T1000 (cell line): ENCODE measurements at places on chromosomes 3 and 15.

DNA sequence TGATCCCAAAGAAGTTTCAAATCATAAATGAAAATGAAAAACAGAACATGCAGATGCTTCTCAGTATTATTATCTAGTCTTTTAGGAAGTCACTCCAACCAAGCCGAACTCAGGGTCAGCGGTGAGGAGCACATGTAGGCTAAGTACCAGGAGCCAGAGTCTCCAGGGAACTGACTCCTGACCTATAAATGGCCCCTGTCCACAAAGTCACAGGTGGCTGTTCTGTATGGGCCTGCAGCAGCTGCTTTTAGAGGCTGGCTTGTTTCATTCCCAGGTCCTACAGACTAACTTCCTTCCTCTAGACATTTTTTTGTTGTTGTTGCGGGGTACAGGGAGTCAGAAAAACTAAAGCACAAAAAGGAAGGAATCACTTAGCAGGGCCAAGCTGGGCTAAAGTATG is 54.6 kb downstream of the DAPK2 start:
- no peak for DNase-seq

DNA sequence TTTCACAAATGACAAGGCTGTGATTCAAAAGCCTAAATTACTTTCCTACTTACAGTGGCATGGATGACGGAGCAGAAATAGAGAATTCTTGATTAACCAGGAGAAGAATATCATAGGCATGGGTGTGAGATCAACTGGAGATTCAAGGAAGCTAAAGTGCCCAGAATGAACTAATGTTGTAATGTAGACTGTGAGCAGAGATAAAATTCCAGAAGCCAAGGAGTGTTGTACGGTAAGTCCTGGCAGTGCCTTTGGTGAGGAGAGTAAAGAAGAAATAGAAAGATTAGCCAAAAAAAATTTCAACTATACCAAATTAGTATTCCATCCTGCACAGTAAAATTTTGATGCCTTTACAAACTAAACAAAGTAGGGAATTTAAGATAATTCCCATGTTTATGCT is 75.9 kb downstream of the ZBTB20 start:
- DNase-seq, result no peak

DNA sequence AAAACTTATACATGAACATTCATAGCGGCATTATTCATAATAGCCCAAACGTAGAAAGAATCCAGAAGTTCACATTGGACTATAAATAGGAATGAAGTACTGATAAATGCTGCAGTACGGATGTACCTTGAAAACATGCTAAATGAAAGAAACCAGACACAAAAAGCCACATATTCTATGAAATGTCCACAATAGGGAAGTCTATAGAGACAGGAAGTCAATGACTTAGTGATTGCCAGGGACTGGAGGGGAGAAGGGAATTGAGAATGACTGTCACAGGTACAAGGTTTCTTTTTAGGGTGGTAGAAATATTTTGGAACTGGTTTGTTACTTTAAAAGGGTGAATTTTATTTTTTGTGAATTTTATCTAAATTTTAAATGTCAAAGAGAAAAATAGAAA is 71.4 kb upstream of the SKOR1 start:
- DNase-seq, result no peak

- DNase-seq, result no peak
Measured at GRCh38 chr3:187913617-187914033, 168.4 kb upstream of the BCL6 start.

DNA sequence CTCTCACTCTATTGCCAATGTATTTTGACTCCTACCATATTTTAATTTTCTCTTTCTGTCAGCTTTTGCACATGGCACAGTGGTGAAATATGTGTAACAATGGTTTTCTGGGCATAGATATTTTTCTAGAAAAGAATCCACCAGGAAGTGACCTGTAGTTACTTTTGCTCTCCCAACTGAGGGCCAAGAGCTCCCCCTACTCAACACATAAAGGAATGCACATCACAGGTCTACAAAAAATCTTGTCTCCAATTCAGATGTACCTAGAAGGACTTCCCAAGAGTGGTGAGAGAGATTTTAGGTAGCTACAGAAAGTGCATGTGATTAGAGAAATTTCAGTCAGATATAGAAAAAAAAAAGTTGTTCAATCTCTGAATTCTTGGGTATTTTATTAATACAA is 15.6 kb downstream of the CPA3 start:
- no peak for DNase-seq

DNA sequence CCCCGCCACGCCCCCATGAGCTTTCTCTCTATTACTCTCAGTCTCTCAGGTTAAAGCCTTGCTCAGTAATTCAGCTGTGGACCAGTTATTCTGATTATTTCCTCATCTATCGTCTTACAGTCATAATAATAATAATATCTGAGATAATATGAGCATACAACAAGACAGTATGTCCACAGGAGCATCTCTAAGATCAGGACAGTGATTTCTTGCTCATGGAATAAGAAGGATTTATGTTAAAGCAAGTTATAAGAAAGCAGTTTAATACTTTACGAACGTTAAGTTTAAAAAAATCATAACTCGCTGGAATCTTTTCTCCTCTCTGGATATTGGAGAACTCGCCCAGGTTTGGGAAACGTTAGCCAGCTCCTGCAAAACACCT is 643 bp upstream of the LMCD1 start:
- no peak for DNase-seq

DNA sequence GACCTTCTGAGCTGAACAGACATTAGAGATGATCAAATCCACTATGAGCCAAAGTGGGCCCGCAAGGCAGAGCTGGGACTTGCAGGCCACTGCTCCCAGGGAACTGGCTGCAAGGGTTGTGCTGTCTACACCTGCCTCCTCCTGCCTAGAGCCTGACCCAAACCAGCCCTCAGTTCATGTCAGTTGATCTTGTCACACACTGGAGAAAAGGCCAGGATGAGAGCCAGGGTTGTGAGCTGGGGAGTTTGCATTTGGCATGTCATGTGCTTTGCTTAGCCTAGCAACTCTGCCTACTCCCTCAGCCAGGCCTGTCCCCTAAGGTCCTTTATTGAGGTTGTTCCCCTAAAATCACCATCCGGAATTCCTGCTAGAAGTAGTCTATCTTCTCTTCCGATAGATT is 67.8 kb downstream of the RAB11A start:
- no peak for DNase-seq

DNA sequence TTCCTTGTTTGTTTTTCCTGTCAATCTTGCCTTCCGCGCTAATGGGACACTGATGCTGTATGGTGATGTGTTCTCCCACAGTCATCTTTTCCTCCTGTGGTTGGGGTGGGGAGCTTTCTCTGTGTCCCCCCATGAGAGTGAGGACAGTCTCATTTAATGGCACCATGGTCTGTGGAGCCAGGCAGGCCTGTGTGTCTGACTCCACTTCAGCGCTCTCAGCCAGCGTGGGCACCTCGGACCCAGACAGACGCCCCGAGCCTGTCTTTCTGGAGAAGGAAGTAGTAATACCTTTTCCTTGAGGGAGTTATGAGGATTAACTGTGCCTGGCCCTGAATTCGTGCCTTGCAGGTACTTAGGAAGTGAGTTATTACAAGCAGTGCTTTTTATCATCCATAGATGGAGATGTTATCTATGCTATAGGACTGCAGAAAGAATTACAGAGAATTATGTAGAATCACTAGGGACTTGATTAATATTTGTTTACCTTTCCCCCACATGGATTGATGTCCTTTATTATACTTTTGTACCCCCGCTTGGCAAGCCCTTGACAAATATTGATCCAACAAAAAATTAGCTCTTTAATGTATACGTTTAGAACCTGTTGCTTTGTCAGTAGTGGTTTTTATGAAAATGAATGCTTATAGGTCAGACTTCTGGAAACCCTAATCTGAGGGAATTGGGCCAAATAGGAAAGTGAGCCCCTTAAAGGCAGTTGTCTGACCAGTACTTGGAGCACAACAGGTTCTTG is 152.4 kb downstream of the PGPEP1L start:
- no peak for DNase-seq

DNA sequence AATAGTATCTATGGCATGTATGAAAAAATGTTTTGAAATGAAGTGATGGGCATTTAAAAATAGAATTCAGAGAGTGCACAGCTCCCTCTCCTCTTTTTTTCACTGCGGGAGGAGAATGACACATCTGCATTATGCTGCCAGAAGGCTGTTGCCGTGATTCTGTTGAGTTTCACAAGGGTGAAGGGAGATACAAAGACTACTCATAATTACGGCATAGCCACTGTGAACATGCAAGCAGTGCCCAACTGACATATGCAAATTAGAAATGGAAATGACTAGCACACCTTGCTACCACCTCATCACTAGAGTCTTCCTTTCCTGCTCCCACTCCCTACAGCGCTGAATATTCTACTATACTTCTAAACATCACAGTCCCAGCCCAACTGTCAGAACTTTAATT is 20.1 kb downstream of the IFT57 start:
- no peak for DNase-seq

DNA sequence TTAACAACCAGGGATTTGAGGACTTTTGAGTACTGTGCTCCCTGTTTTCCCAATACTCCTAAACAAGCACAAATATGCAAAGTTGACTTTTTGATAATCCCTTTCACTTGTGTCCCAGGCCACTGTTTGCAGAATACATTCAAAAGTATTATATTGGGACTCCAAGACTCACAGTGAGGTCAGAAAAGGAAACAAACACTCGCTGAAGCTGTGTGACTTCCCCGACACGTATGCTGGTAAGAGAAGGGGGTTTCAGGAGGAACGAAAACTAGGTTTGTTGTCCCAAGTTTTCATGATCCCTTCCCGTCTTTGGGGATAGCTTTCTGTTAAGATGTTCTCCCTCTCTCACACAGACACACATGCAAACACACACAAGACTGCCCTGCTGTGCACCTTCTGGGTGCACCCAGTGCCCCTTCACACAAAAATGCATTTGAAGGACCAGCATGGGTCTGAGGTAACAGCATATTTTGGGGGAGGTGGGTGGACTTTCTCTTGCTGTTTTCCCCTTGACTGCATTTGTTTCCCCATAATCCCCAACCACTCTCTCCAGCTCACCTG is 225.2 kb upstream of the PRICKLE2 start:
- DNase-seq, result no peak

- DNase-seq, result no peak
Measured at GRCh38 chr3:177351757-177352158, 154.5 kb upstream of the TBL1XR1 start.

DNA sequence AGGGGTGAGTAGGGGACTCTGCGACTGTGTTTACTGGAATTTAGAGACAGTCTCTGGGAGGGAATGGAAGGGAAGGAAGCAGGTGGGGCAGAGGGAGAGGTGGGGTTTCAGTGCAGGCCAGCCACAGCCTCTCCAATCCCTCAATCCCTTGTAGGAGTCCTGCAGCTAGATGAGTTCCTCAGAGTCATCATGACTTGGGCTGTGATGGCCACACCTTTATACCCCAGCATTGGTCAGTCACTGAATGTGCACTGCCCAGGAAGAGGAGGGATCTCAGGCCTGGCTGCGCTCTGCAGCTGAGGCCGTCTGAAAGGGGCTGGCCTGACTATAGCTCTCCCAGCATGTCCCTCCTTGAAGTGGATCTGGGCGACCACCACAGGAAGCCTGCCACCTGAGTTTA is 67.3 kb upstream of the GLCE start:
- DNase-seq, result no peak

DNA sequence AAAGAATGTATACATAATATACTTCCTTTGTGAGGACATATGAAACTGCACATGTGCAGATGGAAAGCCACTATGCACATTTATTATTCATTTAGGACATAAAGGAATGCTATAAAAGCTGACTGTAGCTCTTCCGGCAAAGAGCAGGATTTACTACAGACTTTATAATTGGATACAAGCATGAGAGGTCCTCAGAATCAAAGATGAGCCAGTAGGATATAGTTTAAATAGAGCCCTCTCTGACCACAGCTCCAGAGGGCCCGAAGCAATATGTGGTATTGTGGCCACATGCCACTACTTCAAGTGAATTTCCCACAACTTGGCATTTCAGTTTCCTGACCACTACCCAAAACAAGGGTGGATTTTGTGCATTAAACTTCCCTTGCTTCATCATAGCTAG is 140.9 kb downstream of the ATP8B4 start:
- no peak for DNase-seq

DNA sequence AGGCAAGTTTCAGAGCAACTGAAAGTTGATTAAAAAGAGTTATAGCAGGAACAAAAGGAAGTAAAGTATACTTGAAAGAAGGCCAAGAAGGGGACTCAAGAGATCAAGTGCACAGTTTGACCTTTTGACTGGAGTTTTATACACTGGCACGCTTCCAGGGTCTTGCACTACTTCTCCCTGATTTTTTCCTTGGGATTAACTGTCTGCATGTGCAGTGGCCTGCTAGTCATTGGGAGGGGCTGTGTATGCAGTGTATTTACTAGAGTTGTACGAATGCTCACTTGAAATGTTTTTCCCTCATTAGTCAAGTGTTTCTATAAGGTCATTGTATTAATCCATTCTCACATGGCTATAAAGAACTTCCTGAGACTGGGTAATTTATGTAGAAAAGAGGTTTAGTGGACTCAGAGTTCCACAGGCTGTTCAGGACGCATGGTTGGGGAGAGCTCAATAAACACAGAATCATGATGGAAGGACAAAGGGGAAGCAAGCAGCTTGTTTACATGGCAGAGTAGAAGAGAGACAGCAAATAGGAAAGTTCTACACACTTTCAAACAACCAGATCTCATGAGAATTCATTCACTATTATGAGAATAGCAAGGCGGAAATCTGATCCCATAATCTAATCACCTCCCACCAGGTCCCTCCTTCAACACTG is 571.8 kb downstream of the ZPLD1 start:
- no peak for DNase-seq

GRCh38 chr3:104447681-104448080 is 919.0 kb upstream of the ALCAM start:
- DNase-seq, result no peak

- no peak for DNase-seq
Measured at GRCh38 chr3:126053513-126053912, 30.4 kb downstream of the SLC41A3 start.

GRCh38 chr3:34568766-34569165 is 770.3 kb downstream of the PDCD6IP start:
- no peak for DNase-seq

- DNase-seq, result no peak
Measured at GRCh38 chr3:4613366-4613765, 120.2 kb downstream of the ITPR1 start.

- no peak for DNase-seq
Measured at GRCh38 chr15:39312984-39313383, 267.9 kb upstream of the THBS1 start.

GRCh38 chr3:83514130-83514914 is 1444.5 kb upstream of the CADM2 start:
- DNase-seq, result peak; percentile 61

GRCh38 chr15:59259137-59259943 is 52.7 kb downstream of the LDHAL6B start:
- no peak for DNase-seq

GRCh38 chr15:58443308-58443707 is 11.5 kb downstream of the LIPC start:
- no peak for DNase-seq

DNA sequence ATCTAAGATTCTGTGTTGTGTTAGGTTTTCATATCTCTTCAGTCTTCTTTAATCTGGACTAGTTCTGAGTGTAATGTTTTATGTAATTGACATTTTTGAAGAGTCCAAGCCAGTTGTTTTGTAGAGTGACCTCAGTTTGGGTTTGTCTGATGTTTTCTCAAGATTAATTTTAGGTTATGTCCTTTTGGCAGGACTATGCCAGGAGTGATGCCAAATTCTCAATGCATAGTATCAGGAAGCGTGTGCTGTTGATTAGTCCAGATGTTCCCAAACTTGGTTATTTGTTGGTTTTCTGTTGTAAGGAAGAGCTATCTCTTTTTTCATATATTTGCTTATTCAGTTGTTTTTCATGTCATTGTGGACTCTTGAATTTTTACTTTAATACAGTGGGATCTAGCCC is 32.6 kb downstream of the NMD3 start:
- DNase-seq, result no peak
